ENCODE measurements at places on chromosomes 5 and 9. TPM values are rescaled to one million over a fixed set of nuclear protein-coding genes. Genes with fewer than 3 reads are reported as not detected.

The CCNO gene
- polyA plus RNA-seq = not detected

The RAI14 gene
- 12.3 TPM for polyA plus RNA-seq

- no peak overlapping the region for H3K27ac ChIP-seq
- no peak overlapping the region for H3K4me3 ChIP-seq
- no peaks in the 10 kb centered on the region for H3K27me3 ChIP-seq
- DNase-seq = no peak
Observed at GRCh38 chr9:127500399-127500798, 49.1 kb downstream of the LRSAM1 start.

- no peak for DNase-seq
- no peaks in the 10 kb centered on the region for H3K27me3 ChIP-seq
- no peaks in the 10 kb centered on the region for H3K36me3 ChIP-seq
- no peak overlapping the region for H3K27ac ChIP-seq
Observed at GRCh38 chr9:88528080-88528790, 6.7 kb upstream of the NXNL2 start.

GRCh38 chr9:26391036-26391435 lies 501.6 kb downstream of the CAAP1 start:
- no peak overlapping the region for H3K27ac ChIP-seq
- H3K27me3 ChIP-seq = no peaks in the 10 kb centered on the region
- no peak overlapping the region for H3K4me3 ChIP-seq
- no peaks in the 10 kb centered on the region for H3K4me1 ChIP-seq

DNA sequence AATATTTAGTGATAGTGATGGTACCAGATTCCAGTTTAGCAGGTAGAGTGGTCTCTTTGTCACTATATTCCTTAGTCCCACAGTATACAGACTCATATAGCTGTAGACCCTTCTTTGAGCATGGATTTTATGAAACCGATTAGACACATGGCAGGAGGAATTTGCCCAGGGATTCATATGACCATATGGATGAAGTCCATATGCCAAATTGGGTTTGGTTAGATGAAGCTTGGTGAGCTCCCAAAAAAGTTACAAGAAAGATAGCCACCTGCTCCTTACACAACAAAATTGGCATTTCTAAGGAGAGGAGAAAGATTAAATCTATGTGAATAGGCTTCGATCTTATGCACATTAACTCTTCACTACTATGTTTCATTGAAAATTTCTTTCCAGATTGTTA lies 211.4 kb downstream of the CWC27 start:
- no peak overlapping the region for H3K27ac ChIP-seq
- no peak overlapping the region for H3K4me3 ChIP-seq
- H3K36me3 ChIP-seq = 0 out of 2 replicates have a peak, but pooled peaks cover 3% of the 10 kb centered on the region
- no peaks in the 10 kb centered on the region for H3K27me3 ChIP-seq

GRCh38 chr5:129858131-129858675 lies 46.1 kb upstream of the CHSY3 start:
- no peaks in the 10 kb centered on the region for H3K36me3 ChIP-seq
- H3K4me3 ChIP-seq = no peak overlapping the region
- no peaks in the 10 kb centered on the region for H3K27me3 ChIP-seq

Data from HepG2 (cell line).